Fibroblast of skin of right biceps (primary cell): ENCODE measurements at places on chromosomes 2 and 18.

- DNase-seq, result peak; percentile 75
Observed at GRCh38 chr2:67871686-67872412, 191.0 kb downstream of the C1D start.

- peak; percentile 90 for DNase-seq
Observed at GRCh38 chr2:199457147-199458008, at the start of gene SATB2. SATB2 (minus strand) TSS chr2:199457939; CDS start chr2:199456037, 1,902 bp downstream.

DNA sequence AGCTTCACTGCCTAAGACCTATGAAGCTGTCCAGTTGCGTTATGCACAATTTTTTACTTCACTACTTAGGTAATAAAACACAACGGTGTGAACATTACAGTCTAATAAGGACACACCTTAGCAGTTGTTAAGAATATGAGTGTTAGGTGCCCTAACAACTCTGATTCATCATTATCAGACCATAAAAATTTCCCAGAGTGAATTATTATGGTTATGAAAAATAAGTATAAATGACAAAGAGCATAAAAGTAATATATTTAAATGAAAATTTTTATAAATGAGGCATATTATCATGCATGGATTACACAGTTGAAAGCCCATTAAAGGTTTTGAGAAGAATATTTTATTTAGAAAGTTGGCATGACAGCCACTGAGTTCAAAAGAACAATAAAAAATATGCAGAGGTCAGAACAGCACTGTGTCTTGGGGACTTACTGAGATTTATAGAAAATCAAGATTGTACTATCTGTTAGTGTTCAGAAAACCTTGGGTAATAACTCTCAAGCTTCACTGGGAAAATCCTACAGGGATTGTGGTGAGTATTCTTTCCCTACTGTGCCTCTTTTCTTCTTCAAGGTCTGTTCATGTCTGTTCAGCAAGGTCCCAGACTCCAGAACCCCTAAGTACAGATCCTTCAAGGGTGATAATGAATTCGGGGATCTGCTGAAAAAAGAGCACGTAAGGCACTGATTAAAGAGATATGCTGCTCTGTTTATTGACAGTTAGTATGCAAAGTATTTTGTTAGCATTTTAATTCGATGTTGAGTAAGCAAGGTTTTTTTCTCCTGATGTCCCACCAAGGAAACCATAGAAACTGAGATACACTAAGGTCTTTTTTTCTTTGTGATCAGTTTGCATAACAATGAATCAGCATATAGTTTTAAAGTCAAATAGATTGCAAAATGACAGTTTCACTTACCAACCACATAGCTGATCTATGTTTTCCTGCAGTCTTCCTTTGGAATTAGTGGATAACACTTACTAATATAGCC is 250.0 kb downstream of the DSEL start:
- DNase-seq, result peak; percentile 71

GRCh38 chr2:208036357-208036756 is 11.0 kb upstream of the PLEKHM3 start:
- DNase-seq, result no peak

- DNase-seq, result peak; percentile 90
Observed at GRCh38 chr2:137173463-137173862, 408.1 kb downstream of the THSD7B start.

GRCh38 chr2:66438891-66439811 is 4.2 kb downstream of the MEIS1 start:
- DNase-seq, result peak; percentile 56

- DNase-seq, result no peak
Observed at GRCh38 chr18:79937103-79937860, 14.2 kb downstream of the SLC66A2 start.

GRCh38 chr2:202261531-202261930 is 4.0 kb upstream of the NOP58 start:
- DNase-seq, result peak; percentile 9
